ENCODE measurements at places on chromosomes 2 and 18.

DNA sequence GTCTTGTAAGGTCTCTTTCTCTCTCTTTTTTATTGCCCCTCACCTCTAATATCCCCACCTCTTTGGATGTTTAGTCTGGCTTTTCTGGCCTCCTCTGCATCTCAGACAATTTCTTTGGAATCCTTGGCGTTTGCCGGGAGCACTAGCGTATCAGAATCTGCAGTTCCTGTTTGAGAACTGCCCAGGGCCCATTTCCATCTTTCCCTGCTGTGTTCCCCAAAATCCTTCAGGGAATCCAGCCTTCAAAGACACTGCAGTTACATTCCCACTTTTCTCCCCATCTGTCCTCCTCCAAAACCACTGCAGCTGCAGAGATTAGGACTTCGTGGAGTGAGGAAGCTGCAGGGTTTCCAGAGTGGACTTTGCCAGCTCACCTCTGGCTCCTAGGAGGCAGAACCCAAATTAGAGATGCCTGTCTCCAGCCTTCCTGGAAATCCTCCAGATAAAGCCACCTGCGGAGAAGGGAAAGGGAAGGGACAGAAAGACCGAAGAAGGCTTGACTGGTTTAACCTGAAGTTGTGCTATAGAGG lies 2.7 kb downstream of the VSNL1 start:
- DNase-seq = no peak

GRCh38 chr2:6881046-6881445 lies 3.5 kb downstream of the RSAD2 start:
- no peak for DNase-seq

DNA sequence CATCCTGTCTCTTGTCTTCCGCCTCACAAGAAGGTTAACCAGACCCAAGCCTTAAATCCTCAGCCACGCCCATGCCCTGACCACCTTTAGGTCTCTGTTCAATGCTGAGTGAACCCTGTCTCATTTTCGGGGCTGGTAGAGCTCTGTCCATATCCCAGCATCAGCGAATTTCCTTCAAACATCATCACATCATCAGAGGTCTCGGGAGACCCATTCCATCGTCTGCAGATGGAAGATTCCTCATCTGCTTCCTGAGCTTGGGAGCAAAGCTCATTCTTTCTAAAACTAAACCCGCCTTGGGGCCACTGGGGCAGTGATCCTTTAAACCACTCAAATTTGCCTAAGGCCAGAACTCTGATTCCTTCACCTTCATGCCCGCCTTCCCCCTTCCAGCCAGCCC lies 173.7 kb downstream of the TTC32 start:
- no peak for DNase-seq

DNA sequence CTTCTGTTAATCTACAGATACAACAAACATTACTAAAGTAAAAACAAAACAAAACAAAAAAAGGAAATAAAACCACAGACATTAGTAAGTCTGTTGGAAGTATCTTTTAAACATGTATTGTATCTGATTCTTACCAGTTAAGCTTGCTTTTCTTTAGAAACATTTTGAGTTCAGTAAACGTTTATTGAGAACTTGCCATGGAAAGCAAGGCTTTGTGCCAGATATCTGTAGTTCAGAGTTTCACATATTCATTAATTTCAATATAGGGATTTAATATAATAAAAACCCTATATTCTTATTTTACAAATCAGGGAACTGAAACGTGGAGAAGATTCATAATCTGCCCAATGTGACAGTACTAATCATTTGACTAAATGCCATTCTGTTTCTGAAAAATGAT lies 1101.0 kb upstream of the GYPC start:
- DNase-seq = no peak

DNA sequence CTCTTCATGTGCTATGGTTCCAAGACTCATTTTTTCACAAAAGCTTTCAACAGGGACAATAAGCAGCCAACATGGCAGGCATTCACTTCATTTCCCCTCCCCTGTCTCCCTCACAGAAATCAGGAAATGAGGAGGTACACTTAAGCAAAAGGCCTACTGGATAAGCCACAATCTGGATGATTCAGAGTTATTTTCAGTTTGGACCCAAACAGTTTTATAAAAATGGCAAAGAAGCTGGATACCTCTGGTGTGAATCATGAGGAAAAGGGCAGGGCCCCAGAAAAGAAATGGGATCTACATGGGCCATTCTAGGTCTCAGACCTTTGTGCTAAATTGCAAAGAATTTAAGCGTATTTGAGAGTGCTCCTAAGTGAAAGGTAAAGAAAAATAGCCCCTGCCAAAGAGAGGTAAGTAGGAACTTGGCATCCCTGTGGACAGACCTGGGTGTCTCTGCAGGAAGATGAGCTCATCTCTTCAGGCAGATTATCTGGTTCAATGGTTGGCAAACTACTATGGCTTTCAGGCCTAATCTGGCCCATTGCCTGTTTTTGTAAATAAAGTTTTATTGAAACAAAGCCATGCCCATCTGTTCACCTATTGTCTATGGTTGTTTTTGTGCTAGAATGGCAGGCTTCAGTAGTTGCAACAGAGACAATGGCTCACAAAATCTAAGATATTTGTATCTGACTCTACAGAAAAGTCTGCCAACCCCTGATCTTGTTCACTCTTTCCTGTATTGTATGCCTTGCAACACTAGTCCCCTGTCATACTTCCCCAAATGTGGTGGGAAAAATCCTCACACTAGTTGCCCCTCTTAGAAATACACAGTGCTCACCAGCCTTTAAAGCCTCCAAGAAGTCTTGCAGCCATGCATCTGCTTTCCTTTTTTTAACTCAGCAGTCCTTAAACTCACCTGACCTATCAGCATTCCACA lies 315.0 kb downstream of the ALK start:
- no peak for DNase-seq

DNA sequence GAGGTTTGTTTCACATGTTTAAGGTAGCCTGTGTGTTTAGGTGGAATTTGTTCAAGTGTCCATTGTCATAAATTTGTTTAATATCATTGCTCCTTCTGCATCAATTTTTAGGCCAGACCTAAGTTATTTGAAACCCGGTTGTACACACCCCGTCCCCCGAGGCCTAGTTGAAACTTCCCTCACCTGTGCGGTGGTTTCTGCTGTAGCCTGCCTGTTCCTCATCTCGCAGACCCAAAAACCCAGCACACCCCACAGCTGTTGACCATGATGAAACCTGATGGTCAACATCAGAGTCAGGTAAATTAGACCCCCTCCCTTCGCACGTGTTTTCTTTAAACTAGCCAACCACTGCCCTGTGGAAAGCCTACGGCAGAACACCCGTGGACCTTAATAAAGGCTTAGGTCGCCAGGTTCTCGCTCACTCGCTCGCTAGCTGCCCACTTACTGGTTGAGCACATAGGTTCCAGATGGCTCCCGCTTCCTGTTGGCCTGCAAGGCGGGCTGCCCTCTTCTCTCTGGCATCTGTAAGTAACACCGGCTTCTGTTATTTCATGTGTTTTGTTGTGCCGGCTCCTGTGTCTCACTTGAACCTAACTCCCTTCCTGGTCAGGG lies 64.4 kb downstream of the EML6 start:
- no peak for DNase-seq

DNA sequence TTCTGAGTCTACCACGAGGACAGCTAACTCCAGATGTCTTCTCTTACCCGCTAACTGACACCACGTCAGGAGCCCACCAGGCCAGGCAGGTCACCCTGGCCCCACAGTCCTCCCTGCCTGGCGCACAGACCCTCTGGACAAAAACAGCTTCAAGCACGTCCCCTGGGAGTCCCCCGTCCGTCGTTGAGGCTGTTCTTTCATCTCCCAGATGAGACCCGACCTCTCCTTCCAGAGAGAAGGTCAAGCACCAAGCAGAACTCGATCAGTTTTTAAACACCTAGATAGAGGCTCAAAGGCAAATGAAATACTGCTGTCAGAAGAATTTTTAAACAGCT lies 57.8 kb downstream of the PARD6G start:
- DNase-seq = no peak

DNA sequence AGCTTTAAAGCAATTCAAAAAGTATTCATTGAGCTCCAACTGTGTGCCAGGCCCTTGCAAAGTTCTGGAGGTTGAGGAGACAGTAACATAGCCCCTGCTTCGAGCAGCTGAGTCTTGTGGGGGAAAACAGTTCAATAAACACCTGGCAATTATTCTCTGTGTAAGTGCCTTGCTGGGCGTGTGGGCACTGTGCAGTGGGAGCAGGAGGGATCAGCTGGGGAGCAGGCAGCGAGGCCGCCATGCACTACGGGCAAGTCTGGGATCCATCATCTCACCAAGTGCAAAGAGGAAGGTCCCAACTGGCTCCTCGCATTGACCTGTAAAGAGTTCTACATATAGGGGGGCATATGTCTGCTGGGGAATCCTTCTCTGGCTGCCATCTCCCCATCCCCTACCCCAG lies 342.2 kb upstream of the HS6ST1 start:
- DNase-seq = no peak

DNA sequence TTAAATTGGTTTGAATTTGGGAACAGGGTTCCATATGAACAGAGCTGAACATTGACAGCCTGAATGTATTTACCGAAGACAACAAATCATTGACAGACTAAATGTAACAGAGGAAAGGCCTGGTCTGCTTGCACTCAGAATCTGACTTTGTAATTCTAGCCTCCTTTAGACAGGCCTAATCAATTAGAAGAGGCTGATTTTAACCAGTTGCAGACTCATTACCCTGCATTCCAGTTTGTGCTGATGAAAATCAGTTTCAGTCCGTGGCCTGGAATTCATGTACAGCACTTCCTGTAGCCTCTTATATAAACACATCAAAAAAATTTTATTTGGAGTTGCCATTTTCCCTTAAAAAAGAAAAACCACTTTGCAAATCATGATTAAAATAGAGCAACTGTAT lies 93.1 kb upstream of the ZFP36L2 start:
- DNase-seq = no peak

- DNase-seq = peak; percentile 80
Observed at GRCh38 chr2:136118819-136119716, 1.1 kb upstream of the CXCR4 start.

Data from activated gamma-delta T cell treated with anti-CD3 and anti-CD28 coated beads, Interleukin-2, amount 50 U/mL, for 16 hours (primary cell).